Omental fat pad (tissue), 4 donors: ENCODE measurements at places on chromosomes 2 and 18. TPM values are rescaled to one million over a fixed set of nuclear protein-coding genes. Genes with fewer than 3 reads are reported as not detected.

Gene UGT1A4
- not detected for total RNA-seq

Gene BMP10
- total RNA-seq: not detected

Gene POMC
- total RNA-seq: 12.8 TPM

Gene TEX44
- total RNA-seq: not detected

Gene CCDC178
- 2.6 TPM for total RNA-seq

Gene GPR45
- not detected for total RNA-seq

Gene AFF3
- total RNA-seq: 2.5 TPM

Gene KYNU
- 9.3 TPM for total RNA-seq

Gene ANKRD30BL
- not detected for total RNA-seq

Gene IRS1
- total RNA-seq: 16.2 TPM

Gene RGPD4
- not detected for total RNA-seq

Gene ERICH2
- total RNA-seq: not detected

Gene DSC1
- not detected for total RNA-seq

Gene CFAP221
- total RNA-seq: 1.2 TPM

Gene ABCG5
- total RNA-seq: not detected

Gene RAB6D
- not detected for total RNA-seq

Gene DAPL1
- total RNA-seq: not detected

Gene DTYMK
- 16.1 TPM for total RNA-seq

Gene CRACDL
- 5.7 TPM for total RNA-seq

Gene GPR75
- 6.3 TPM for total RNA-seq

Gene CPO
- total RNA-seq: 0.48 TPM

Gene PROKR1
- 1.7 TPM for total RNA-seq

Gene ORC2
- 19.6 TPM for total RNA-seq

Gene MC2R
- total RNA-seq: not detected

Gene ATF2
- 54.8 TPM for total RNA-seq

Gene MPP4
- total RNA-seq: 1.1 TPM

Gene LIMS4
- total RNA-seq: 5.0 TPM

Gene AGXT
- total RNA-seq: not detected

Gene UGT1A3
- not detected for total RNA-seq

Gene C2orf78
- not detected for total RNA-seq

Gene RBM44
- 2.6 TPM for total RNA-seq

Gene NFU1
- total RNA-seq: 49.9 TPM

Gene SELENOI
- total RNA-seq: 8.3 TPM

Gene TFPI
- total RNA-seq: 86.1 TPM
